Endodermal cell (in vitro differentiated cells): ENCODE measurements at places on chromosomes 5 and 9. TPM values are rescaled to one million over a fixed set of nuclear protein-coding genes. Genes with fewer than 3 reads are reported as not detected.

UBAC1 gene
- 46.6 and 48.4 TPM in 2 replicates for total RNA-seq

LTC4S gene
- 5.7 to 7.6 TPM (median 6.1 TPM) in 3 replicates for total RNA-seq

CCDC112 gene
- 6.8 TPM in 2 replicates for total RNA-seq

FAM13B gene
- total RNA-seq, result 22.9 to 32.1 TPM (median 24.4 TPM) in 3 replicates

DNA sequence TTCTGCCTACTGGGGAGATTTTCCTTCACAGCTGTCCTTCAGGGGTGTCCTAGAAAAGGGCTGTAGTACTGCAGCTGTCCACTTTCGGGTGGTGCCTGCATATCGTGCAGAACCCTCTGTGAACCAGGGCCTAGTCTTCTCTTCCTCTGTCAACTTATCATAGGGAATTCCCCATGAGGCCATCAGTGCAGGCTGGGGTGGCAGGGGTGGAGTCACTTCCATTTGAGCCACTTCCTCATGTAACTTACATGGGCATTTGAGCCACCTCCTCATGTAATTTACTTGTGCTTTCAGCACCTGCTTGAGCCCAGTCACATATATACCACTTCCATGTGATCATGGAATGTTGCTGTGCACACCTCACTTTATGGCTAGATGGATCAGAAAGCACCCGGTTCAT lies 742.0 kb upstream of the RGMB start:
- no peaks in the 10 kb centered on the region for H3K4me1 ChIP-seq
- no peak overlapping the region for H3K27ac ChIP-seq
- H3K36me3 ChIP-seq, result no peaks in the 10 kb centered on the region
- H3K27me3 ChIP-seq, result no peaks in the 10 kb centered on the region
- no peak for DNase-seq

DNA sequence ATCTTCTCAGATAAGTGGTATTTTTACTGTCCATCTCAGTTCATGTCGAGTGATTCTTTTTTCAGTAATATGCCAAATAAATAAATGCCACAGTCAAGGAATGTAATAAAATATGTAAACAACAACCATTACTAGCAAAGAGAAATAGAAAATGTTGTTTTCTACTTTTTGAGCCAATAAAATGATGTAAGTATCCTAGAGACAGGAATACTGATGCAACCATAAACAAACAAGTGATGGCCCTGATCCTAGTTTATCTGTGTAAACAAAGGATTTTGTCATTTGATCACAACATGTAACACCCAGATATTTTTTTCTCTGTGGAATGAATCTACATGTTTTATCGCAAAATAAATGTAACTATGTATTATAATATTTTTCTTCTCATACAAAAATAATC lies 1852.8 kb downstream of the EFNA5 start:
- H3K4me1 ChIP-seq, result no peaks in the 10 kb centered on the region
- no peak overlapping the region for H3K27ac ChIP-seq
- H3K36me3 ChIP-seq, result no peaks in the 10 kb centered on the region
- no peak for DNase-seq
- no peaks in the 10 kb centered on the region for H3K27me3 ChIP-seq

DNA sequence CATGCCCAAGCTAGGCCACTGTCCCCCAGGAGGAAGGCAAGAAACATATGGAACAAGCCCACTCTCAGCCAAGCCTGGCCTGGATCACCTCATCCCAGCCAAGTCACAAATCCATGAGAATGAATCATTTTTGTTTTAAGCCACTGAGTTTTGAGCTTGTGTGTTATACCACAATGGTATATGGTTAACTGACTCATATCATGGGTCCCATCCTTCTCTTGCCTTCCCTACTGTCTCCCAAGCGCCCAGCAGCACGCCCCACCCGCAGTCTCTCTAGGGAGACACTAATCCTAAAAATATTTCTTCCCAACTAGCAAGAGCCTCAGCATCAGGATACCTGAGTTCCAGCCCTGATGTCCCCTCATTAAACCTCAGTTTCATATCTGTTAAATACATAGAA lies 248.1 kb downstream of the CDK5RAP2 start:
- no peaks in the 10 kb centered on the region for H3K4me1 ChIP-seq
- no peak overlapping the region for H3K27ac ChIP-seq
- H3K4me3 ChIP-seq, result no peak overlapping the region
- no peaks in the 10 kb centered on the region for H3K36me3 ChIP-seq
- H3K27me3 ChIP-seq, result peaks cover 11% of the 10 kb centered on the region

DNA sequence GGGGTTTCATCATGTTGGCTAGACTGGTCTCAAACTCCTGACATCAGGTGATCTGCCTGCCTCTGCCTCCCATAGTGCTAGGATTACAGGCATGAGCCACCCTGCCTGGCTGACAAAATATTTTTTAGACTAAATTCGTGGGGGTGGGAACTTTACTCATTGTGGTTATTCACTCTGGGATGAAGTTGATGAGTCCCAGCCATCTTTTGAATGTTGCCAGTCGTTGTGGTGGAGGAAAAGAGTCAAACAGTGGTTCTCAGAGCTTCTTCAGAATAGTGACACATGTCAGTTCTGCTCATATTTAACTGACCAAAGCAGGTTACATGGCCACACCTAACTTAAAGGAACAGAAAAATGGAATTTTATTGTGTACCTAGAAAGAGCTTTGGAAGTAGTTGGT lies 6.9 kb downstream of the SREK1 start:
- H3K27me3 ChIP-seq, result no peaks in the 10 kb centered on the region
- peaks cover 20% of the 10 kb centered on the region for H3K36me3 ChIP-seq
- no peak for DNase-seq
- H3K4me3 ChIP-seq, result no peak overlapping the region

NPM1 gene
- total RNA-seq, result 1,997 and 2,197 TPM in 2 replicates

DNA sequence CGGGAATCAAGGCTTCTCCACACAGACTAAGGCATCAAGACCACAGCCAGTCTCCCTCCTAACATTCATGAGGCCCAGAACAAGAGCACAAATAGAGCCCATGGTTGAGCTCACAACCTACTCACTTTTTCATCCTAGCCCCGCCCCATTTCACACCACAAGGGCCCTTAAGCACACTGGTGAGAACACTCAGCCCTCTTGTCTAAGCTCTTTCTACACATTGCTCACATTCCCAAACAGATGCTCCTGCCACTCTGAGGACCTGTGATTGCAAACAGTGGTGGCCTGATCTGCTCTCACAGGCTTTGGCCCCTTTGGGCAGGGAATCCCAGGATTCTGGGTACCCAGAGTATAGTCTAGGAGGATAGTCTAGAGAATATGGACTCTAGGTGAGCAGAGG lies 54.0 kb downstream of the FEM1C start:
- H3K27ac ChIP-seq, result no peak overlapping the region
- no peaks in the 10 kb centered on the region for H3K27me3 ChIP-seq
- H3K36me3 ChIP-seq, result no peaks in the 10 kb centered on the region
- no peak for DNase-seq
- H3K4me3 ChIP-seq, result no peak overlapping the region

GRCh38 chr9:116643691-116644090 lies 43.4 kb upstream of the TRIM32 start:
- H3K36me3 ChIP-seq, result no peaks in the 10 kb centered on the region
- H3K4me3 ChIP-seq, result no peak overlapping the region
- no peak overlapping the region for H3K27ac ChIP-seq
- DNase-seq, result no peak
- H3K4me1 ChIP-seq, result peaks cover 14% of the 10 kb centered on the region
- no peaks in the 10 kb centered on the region for H3K27me3 ChIP-seq

CCIN gene
- total RNA-seq, result 0.23 to 0.90 TPM (median 0.35 TPM) in 3 replicates
